Mesenchymal stem cell (in vitro differentiated cells and primary cell): ENCODE measurements at places on chromosomes 6 and 20.

DNA sequence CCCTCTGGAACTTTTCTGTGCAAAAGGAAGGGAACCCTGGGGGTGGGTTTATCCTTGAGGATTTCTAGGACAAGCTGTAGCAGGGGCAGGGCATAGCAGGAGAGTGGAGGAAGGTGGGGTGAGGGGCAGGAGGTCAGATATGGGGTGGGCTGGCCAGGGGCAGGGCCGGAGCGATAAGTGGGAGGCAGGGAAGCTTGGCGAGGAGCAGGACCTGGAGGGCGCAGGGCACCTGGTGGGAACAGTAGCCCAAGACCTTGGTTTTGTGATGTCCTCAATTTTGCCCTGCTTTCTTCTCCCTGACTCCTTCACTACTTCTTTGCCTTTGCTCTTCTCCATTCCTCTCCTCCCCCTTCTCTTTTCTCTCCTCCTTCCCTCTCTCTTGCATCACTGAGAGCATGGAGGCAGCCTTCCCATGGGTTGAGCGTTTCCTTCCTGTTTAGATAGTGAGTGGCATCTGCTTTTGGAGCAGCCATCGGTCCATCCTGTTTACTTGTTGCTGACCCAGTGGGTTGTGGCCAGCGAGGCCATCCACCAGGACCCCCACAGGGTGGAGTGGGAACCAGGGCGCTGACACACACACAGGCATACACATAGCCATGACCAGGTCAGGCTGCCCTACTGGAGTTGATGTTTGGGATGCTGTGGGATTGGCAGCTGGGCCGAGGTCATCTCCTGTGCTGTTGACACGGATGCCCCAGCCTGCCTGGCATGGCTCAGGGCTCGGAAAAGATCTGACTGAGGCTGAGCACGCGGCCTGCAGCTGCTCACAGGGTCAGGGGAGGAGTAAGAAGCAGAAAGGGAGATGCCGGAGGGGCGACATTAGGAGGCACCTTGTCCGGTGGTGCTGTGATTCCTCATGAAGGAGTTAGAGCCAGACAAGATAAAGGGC, 121.0 kb upstream of the RNF24 start:
- H3K27me3 ChIP-seq, result no peaks in the 10 kb centered on the region
- H3K36me3 ChIP-seq, result no peaks in the 10 kb centered on the region

DNA sequence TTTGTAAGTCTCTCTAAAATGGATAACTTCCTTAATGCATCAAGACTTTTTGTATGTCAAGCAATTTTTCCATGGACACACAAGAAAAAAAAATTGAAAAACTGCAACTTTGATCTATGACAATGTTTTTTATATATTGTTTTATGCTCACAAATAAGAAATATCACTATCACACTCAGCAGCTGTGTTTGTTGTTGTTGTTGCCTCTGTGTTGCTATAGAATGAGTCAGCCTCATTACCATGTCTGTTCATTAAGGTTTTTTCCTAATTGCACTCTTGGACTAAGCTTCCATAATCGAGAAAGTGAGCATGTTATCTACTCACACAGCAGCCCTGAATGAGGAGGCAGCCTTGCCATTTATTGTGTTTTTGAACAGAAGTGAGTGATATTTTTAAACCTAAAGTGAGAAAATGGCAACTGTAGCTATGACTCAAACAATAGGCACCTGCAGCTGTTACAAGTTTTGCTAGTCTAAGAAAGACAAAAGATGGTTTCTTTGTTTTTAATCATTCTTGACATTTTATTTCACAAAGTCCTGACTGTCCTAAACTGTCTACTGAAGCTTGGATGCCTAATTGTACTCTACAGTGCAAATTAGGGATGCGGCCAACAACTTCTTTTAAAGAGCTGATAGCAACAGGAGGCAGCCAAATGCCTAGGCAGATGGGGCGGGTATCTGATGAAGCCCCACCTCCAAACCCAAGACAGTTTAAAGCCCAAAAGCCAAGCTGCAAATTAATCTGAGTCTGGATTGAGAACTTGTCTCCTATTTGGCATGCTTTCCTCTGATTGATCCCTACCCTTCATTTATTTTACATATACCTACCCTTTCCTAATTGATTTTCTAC, 77.9 kb upstream of the DOK5 start:
- H3K27me3 ChIP-seq, result no peaks in the 10 kb centered on the region
- no peak for DNase-seq
- H3K36me3 ChIP-seq, result no peaks in the 10 kb centered on the region
- H3K4me1 ChIP-seq, result no peaks in the 10 kb centered on the region
- H3K27ac ChIP-seq, result no peak overlapping the region

DNA sequence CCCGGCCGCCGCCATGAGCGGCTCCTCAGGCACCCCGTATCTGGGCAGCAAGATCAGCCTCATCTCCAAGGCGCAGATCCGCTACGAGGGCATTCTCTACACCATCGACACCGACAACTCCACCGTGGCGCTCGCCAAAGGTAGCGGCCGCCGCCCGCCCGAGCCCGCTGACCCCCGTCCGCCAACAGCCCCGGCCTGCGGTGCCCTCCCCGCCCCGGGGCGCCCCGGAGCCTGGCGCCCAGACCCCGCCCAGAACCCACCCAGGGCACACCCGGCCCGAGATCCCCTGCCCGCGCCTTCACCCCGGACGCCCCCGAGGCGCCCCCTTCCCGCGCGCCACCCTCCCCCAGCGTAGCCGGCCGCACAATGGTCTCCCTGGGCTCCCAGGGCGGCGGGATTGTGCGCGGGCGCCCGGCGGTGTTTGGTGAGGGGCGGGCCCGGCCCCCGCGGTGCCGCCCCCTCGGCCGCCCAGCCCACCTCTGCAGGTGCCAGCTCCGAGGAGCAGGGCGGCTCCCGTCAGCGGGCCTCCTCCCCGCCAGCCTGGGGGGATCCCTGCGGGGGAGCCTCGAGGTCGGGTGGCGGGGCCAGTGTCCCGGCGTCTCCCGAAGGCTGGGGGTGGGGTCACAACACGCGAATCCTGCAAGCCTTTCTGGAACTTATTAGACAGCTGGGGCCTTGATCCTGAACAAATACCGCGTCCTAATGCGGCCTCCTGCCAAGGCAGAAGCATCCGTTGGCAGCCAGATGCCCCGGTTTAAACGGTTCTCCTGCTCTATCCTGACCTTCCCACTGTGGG, 577 bp downstream of the LSM14B start:
- peak overlapping the region; percentile 76 for H3K4me3 ChIP-seq
- peaks cover 34% of the 10 kb centered on the region for H3K36me3 ChIP-seq
- peaks cover 23% of the 10 kb centered on the region for H3K27me3 ChIP-seq
- peaks cover 22% of the 10 kb centered on the region for H3K4me1 ChIP-seq

DNA sequence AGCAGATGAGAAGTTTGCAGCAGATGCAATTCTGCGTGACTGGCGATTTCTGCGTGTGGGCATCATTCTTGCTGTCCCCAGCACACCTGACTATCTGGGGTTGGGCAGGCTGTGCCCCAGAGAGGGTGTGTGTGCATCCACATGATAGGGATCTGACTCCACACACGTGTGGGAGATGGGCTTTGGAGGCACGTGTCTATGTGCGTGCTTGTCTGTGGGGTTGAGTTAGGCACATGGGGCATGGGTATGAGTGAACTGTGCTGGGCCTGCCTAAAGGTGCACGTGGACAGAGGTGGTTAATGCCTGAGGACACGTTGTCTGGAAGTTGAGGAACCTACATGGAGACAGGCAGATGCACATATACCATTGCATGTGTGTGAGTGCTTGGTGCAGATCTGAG, 50.3 kb downstream of the CD40 start:
- no peak overlapping the region for H3K4me3 ChIP-seq
- no peak overlapping the region for H3K27ac ChIP-seq
- no peaks in the 10 kb centered on the region for H3K36me3 ChIP-seq
- DNase-seq, result no peak

GRCh38 chr6:149636124-149636523, 12.4 kb downstream of the KATNA1 start:
- DNase-seq, result peak; percentile 37
- H3K4me1 ChIP-seq, result no peaks in the 10 kb centered on the region
- H3K36me3 ChIP-seq, result peaks cover 29% of the 10 kb centered on the region
- no peak overlapping the region for H3K4me3 ChIP-seq
- H3K27me3 ChIP-seq, result no peaks in the 10 kb centered on the region

DNA sequence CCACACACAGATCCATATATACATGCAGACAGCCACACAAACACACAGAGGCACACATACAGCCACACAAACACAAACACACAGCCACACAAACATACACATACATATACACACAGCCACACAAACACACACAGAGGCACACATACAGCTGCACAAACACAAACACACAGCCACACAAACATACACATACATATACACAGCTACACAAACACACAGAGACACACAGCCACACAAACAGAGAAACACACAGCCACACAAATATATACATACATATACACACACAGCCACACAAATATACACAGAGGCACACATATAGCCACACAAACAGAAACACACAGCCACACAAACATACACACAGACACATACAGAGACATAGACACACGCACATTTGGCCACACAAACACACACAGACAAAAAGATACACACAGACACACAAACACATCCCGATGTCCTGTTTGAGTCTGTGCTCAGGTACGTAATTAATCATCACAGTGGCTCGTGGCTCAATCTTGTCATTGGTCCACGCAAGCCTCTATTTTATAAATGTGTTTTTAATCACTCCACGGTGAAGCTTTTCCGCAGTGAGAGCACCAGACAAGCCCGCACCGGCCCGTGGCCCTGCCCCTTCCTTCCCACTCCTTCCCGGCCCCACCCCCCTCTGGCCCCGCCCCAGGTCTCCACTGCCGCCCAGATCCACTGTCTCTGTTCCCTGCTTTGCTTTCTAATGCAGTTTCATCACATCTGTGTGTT, 135.3 kb downstream of the CDH4 start:
- H3K36me3 ChIP-seq, result peaks cover 3% of the 10 kb centered on the region
- no peaks in the 10 kb centered on the region for H3K27me3 ChIP-seq
- H3K4me3 ChIP-seq, result no peak overlapping the region
- no peak overlapping the region for H3K27ac ChIP-seq
- peaks cover 2% of the 10 kb centered on the region for H3K4me1 ChIP-seq

- no peak overlapping the region for H3K4me3 ChIP-seq
- H3K27ac ChIP-seq, result no peak overlapping the region
- H3K27me3 ChIP-seq, result peaks cover 9% of the 10 kb centered on the region
- no peaks in the 10 kb centered on the region for H3K36me3 ChIP-seq
- no peaks in the 10 kb centered on the region for H3K4me1 ChIP-seq
These were observed 45.4 kb upstream of the ECI2 start for GRCh38 chr6:4180652-4181255.

DNA sequence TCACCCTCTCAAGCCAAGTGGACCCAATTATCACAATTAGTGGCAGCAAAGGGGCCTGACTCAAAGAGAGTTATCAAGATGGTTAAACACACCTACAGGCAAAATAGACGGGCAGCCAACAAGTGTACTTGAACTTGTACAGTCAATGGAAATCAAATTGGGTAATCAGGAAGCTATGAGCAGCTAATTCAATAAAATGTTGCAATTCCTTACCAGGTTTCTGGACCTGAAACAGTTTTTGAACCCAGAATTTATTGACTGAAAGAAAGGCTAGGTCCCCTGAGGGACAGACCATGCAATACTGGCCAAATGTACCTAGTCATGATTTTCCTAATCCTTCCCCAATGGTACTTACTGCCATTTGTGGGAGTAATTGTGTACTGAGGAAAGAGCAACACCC, 679.8 kb downstream of the EPM2A start:
- DNase-seq, result no peak
- no peaks in the 10 kb centered on the region for H3K27me3 ChIP-seq
- H3K36me3 ChIP-seq, result no peaks in the 10 kb centered on the region
- H3K27ac ChIP-seq, result no peak overlapping the region
- H3K4me1 ChIP-seq, result no peaks in the 10 kb centered on the region

DNA sequence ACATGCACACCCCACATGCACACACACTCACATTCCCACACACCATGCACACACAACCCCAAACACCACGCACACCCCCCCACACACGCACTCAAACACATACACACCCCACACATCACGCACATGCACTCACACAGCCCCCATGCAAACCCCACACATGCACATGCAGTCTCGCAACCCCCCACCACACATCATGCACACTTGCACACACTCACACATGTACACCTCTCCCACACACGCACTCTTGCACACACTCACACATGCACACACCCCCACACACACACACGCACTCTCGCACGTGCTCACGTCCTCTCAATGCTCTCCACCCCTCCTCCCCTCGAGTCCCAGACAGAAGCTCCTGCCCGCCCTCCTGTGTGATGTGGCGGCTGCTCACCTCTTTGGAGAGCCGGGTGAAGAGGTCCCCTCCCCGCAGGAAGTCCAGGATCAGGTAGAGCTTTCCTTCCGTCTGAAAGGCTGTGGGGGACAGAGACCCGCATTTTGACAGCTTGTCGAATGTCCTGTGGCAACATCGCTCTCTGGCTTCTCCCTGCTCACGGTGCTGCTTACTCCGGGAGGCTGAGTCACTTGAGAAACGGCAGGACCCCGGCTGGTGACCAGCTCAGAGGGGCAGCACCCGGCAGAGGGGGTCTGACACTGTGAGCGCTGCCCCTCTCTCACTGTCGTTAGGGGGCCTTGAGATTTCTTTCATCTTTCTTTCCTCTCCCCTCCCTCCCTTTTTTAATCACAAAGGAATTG, 78.5 kb downstream of the RAMACL start:
- H3K27ac ChIP-seq, result no peak overlapping the region
- H3K36me3 ChIP-seq, result peaks cover 28% of the 10 kb centered on the region
- H3K27me3 ChIP-seq, result no peaks in the 10 kb centered on the region
- peaks cover 2% of the 10 kb centered on the region for H3K4me1 ChIP-seq

DNA sequence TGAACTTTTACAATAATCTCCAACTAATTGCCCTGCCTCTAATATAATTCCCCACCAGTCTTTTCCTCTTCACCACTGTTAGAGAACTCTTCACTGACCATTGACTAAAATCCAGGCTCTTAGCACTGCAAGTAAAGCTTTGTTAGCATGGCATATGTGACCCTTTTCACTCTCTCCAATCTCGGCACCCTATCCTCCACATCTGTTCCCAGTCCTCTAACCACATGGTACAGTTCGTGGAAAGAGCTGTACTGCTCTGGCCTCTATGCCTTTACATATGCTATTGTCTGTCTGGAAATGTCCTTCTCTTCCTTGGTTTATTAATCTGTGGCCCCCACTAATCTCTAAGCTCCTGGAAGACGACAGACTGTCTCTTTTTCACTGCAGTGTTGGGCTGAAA, 63.0 kb upstream of the EIF2S2 start:
- no peak for DNase-seq
- H3K27ac ChIP-seq, result no peak overlapping the region
- H3K36me3 ChIP-seq, result no peaks in the 10 kb centered on the region
- H3K4me3 ChIP-seq, result no peak overlapping the region

- H3K4me1 ChIP-seq, result peaks cover 2% of the 10 kb centered on the region
- no peak overlapping the region for H3K4me3 ChIP-seq
- DNase-seq, result peak; percentile 39
- no peaks in the 10 kb centered on the region for H3K36me3 ChIP-seq
- H3K27me3 ChIP-seq, result no peaks in the 10 kb centered on the region
These were observed 216.7 kb downstream of the ZDHHC14 start for GRCh38 chr6:157597461-157598312.

GRCh38 chr6:30213667-30213956, 406 bp upstream of the TRIM26 start:
- no peaks in the 10 kb centered on the region for H3K27me3 ChIP-seq
- no peak for DNase-seq
- peak overlapping the region; percentile 8 for H3K27ac ChIP-seq
- peak overlapping the region; percentile 94 for H3K4me3 ChIP-seq
- peaks cover 5% of the 10 kb centered on the region for H3K4me1 ChIP-seq
